ENCODE measurements at places on chromosomes 12 and 14. TPM values are rescaled to one million over a fixed set of nuclear protein-coding genes. Genes with fewer than 3 reads are reported as not detected.

DNA sequence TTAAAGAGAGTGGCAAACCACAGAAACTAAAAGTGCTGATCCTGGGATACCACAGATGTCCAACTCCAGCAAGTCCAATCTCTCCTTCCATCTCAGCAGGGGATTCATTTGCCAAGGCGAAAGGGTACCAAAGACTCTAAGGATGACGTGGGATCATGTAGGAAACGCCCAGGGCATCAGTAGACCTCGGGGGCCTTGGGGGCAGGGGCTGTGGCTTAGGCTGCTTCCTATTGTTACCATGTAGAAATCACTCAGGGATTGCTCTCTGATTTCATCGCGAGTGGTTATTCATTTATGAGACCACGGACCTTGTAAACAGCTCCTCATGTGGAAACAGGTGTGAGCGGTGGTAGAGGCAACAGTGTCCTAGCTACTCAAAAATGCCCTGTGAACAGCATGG lies 149.3 kb upstream of the FKBP4 start:
- no peak for DNase-seq
- H3K27me3 ChIP-seq, result peaks cover 20% of the 10 kb centered on the region
- H3K4me1 ChIP-seq, result no peaks in the 10 kb centered on the region
- H3K27ac ChIP-seq, result no peak overlapping the region

GRCh38 chr12:104935886-104936285 lies 22.2 kb downstream of the SLC41A2 start:
- H3K27ac ChIP-seq, result no peak overlapping the region
- no peak overlapping the region for H3K4me3 ChIP-seq
- H3K4me1 ChIP-seq, result peaks cover 12% of the 10 kb centered on the region
- no peak for DNase-seq
- H3K36me3 ChIP-seq, result no peaks in the 10 kb centered on the region

FAM90A1 gene
- not detected for total RNA-seq

ANKS1B gene
- not detected for total RNA-seq

DNA sequence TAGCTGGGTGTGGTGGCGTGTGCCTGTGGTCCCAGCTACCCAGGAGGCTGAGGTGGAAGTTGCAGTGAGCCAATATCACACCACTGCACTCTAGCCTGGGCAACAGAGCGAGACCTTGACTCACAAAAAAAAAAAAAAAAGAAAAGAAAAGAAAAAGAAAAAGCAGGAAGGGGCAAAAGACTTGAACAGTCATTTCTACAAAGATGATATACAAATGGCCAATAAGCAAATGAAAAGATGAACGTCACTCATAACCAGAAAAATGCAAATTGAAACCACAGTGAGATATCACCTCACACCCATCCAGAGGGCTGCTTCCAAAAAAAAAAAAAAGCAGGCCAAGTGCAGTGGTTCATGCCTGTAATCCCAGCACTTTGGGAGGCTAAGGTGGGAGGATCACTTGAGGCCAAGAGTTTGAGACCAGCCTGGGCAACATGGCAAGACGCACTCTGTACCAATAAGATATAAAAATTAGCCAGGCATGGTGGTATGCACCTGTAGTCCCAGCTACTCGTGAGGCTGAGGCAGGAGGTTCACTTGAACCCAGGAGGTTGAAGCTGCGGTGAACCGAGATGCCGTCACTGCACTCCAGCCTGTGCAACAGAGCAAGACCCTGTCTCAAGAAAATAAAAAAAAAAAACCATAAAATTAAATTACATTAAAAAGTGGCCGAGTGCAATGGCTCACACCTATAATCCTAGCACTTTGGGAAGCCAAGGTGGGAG lies 20.5 kb downstream of the UBC start:
- peak overlapping the region; percentile 65 for H3K27ac ChIP-seq
- H3K27me3 ChIP-seq, result no peaks in the 10 kb centered on the region
- no peaks in the 10 kb centered on the region for H3K36me3 ChIP-seq
- H3K4me3 ChIP-seq, result no peak overlapping the region

DNA sequence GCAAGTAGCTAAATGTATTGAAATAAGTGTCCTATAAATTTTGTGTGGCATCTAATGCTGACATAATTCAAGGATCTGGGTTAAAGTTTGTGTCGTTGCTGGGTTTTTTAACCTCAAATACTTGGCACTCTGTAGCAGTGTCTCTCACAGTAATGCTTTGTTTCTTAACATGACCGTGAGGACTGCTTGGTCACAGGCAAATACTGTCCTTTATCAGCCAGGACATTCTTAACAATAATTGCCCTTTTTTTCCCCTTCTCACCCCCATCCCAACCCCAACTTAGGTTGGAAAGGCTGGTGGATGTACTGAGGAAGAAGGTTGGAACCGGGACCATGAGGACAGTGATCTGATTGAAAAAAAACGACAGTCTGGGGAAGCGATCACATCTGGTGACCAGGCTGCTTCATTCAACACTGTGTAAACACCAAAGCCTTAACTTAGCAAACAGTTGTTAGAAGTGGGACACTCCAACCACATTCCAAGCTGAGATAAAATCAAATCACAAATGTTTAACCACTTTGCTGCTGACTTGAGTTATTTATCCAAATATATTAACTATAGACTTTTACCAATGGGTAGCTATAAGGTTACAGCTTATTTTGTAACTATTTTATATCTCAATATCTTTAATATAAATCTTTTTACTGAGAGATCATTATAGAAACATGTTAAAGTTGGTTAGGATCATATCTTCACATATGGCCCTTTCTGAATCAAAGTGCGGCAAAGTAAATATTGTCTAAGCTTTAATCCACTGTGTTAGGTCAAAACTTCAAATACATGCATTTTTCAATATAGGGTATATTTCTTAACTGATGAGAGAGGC lies 48.2 kb downstream of the FOXA1 start:
- H3K4me1 ChIP-seq, result no peaks in the 10 kb centered on the region
- H3K27me3 ChIP-seq, result no peaks in the 10 kb centered on the region
- DNase-seq, result no peak
- H3K4me3 ChIP-seq, result no peak overlapping the region
- no peaks in the 10 kb centered on the region for H3K36me3 ChIP-seq

DNA sequence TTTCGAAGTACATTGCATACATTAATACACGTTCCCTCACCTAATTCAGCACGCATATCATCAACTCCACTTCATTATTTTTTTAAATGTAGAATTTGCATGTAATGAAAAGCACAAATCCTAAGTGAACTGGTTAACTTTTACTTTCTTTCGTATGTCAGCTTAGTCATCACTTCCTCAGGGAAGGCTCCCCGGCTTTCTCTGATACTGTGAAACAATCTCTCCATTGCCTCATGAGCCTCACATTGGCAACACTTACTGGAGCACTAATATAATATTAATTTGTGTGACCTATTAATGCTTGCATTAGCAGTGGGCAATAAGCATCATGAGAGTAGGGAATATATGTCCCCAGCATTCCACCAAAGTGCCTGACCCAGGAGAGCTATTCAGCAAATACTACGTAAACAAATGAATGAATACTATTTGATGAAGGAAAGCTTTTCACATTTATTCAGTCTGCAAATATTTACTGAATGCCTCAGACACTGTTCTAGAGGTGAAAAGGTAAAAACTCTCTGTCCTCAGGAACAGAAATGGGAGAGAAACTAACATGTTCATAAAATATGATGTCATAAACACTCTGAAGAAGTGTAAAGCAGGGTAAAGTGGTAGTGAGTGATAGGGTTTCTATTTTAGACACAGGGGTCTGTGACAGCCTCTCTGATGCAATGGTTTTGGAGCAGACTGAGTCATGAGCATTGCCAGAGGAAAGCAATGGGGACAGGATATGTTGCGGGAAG lies 327.5 kb upstream of the DIO2 start:
- DNase-seq, result no peak
- no peaks in the 10 kb centered on the region for H3K36me3 ChIP-seq

NGDN gene
- 60.5 TPM for total RNA-seq

GALNT6 gene
- total RNA-seq, result 24.4 TPM

GRCh38 chr12:7959701-7960121 lies 23.7 kb upstream of the SLC2A3 start:
- peak overlapping the region; percentile 94 for H3K27ac ChIP-seq
- peak; percentile 22 for DNase-seq

GRCh38 chr12:12964255-12964654 lies 12.3 kb upstream of the GPRC5D start:
- H3K4me3 ChIP-seq, result no peak overlapping the region
- H3K36me3 ChIP-seq, result peaks cover 2% of the 10 kb centered on the region
- H3K27ac ChIP-seq, result no peak overlapping the region
- no peak for DNase-seq
- H3K27me3 ChIP-seq, result peaks cover 2% of the 10 kb centered on the region

CLEC1A gene
- total RNA-seq, result not detected

GRCh38 chr14:81953419-81953818 lies 419.8 kb upstream of the SEL1L start:
- no peak overlapping the region for H3K4me3 ChIP-seq
- H3K4me1 ChIP-seq, result no peaks in the 10 kb centered on the region

EPS8 gene
- 0.89 TPM for total RNA-seq

DNA sequence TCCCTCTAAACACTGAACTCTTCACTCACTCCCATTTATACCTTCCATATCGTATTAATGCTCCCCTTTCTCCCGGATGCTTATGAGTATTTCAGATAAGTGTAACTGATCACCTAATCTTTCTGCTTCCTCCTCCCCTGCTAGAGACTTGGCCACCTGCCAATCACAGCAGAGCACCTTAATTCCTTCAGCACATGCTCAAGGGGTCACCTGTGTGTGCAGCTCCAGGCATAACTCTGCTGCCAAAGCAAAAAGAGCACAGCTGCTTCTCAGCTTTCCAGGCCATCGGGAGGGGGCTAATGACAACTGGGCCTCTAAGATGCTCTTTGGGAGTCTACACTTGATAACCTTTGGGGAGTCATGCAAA lies 106.9 kb upstream of the DYRK2 start:
- H3K4me1 ChIP-seq, result peaks cover 6% of the 10 kb centered on the region
- DNase-seq, result no peak
- H3K36me3 ChIP-seq, result no peaks in the 10 kb centered on the region
- no peak overlapping the region for H3K27ac ChIP-seq

DNA sequence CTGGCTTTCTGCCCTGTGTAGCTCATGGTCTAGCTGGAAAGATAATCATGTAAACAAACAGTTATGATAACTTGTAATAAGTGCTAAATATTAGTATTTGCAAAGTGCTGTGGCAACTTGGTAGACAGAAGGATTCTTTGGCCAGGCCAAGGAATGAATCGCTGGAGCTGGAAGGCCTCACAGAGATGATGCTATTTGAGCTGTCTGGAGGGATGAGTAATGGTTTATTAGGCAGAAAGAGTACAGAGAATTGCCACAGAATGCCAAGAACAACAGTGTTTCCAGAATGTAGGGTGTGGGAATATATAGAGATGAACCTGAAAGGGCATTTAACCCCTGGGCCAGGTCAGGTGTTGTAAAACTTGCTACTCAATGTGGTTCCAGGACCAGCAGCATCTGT lies 27.6 kb downstream of the OTX2 start:
- no peak overlapping the region for H3K4me3 ChIP-seq
- no peak for DNase-seq
- peaks cover 15% of the 10 kb centered on the region for H3K27me3 ChIP-seq
- no peak overlapping the region for H3K27ac ChIP-seq

DTX1 gene
- 75.3 TPM for total RNA-seq

DNA sequence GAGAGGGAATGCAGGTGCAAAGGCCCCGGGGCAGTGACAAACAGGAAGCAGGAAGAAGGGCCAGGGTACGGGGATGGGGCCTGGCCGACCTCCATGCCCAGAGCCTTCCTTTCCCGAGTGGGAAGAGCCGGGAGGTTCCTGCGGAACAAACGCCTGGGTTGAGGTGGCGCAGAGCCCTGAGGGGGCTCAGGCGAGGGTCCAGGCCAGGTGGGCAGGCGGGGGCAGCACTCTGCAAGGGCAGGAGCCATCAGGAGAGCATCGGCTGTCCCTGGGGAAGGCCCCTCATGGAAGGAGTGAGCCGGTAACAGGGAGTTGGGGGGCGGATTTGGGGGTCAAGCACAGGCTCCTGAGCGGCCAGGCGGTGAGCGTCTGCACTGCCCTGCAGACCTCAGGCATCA lies 18.1 kb upstream of the FBRSL1 start:
- no peaks in the 10 kb centered on the region for H3K27me3 ChIP-seq
- H3K27ac ChIP-seq, result peak overlapping the region; percentile 78
- H3K4me3 ChIP-seq, result no peak overlapping the region
- no peaks in the 10 kb centered on the region for H3K36me3 ChIP-seq

YAF2 gene
- total RNA-seq, result 38.5 TPM

DNA sequence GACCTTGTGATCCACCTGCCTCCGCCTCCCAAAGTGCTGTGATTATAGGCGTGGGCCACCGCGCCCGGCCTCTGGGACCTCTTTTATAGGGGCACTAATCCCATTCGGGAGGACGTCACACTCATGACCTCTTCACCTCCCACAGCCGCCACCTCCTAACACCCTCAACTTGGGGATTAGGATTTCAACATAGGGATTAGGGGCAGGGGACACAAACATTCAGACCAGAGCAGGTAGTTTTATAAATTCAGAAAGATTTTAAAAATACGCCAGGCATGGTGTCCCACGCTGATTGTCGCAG lies 49.4 kb downstream of the TPCN1 start:
- no peaks in the 10 kb centered on the region for H3K4me1 ChIP-seq
- no peak overlapping the region for H3K4me3 ChIP-seq
- no peak for DNase-seq
- H3K27me3 ChIP-seq, result no peaks in the 10 kb centered on the region
- H3K27ac ChIP-seq, result no peak overlapping the region

DNA sequence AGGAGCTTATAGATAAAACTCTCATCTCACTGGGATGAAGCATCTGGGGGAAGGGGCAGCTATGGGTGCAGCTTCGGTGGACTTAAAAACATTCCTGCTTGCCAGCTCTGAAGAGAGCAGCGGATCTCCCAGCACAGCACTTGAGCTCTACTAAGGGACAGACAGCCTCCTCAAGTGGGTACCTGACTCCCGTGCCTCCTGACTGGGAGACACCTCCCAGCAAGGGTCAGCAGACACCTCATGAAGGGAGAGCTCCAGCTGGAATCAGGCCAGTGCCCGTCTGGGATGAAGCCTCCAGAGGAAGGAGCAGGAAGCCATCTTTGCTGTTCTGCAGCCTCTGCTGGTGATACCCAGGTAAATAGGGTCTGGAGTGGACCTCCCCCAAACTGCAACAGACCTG lies 345.2 kb upstream of the SYT1 start:
- no peak overlapping the region for H3K27ac ChIP-seq
- no peak overlapping the region for H3K4me3 ChIP-seq
- DNase-seq, result no peak
- H3K4me1 ChIP-seq, result no peaks in the 10 kb centered on the region

NXPH4 gene
- 3.4 TPM for total RNA-seq

DNA sequence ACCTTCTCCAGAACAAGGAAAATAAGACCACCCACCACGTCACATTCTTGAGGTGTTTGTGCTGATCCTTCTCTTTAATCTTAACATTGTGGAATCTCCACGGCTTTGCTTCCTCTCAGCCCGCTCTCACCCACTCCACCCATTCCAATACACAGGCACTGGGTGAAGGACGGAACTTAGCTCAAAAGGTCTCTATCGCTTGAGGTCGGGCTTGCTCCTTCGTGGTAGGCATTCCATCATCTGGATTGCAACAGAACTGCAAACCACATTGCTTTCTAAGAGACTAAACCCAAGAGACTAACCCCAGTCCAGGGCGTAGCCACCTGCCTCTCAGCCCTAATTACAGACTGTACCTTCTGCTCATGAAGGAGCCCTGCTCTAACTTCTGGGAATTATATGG lies 24.0 kb upstream of the MDM2 start:
- H3K4me1 ChIP-seq, result peaks cover 10% of the 10 kb centered on the region
- H3K36me3 ChIP-seq, result no peaks in the 10 kb centered on the region
- no peaks in the 10 kb centered on the region for H3K27me3 ChIP-seq
- no peak overlapping the region for H3K4me3 ChIP-seq
- no peak for DNase-seq
- H3K27ac ChIP-seq, result no peak overlapping the region

Data from activated B cell treated with CpG ODN at 0.5 μM for 24 hours (primary cell).